ENCODE measurements at places on chromosomes 5 and 9.

- no peak for DNase-seq
Observed at GRCh38 chr5:38843665-38844064, 2.1 kb upstream of the OSMR start.

- no peak for DNase-seq
Observed at GRCh38 chr9:89886281-89886700, 281.5 kb downstream of the GADD45G start.

GRCh38 chr5:117494188-117494587 lies 919.6 kb upstream of the SEMA6A start:
- DNase-seq = no peak

DNA sequence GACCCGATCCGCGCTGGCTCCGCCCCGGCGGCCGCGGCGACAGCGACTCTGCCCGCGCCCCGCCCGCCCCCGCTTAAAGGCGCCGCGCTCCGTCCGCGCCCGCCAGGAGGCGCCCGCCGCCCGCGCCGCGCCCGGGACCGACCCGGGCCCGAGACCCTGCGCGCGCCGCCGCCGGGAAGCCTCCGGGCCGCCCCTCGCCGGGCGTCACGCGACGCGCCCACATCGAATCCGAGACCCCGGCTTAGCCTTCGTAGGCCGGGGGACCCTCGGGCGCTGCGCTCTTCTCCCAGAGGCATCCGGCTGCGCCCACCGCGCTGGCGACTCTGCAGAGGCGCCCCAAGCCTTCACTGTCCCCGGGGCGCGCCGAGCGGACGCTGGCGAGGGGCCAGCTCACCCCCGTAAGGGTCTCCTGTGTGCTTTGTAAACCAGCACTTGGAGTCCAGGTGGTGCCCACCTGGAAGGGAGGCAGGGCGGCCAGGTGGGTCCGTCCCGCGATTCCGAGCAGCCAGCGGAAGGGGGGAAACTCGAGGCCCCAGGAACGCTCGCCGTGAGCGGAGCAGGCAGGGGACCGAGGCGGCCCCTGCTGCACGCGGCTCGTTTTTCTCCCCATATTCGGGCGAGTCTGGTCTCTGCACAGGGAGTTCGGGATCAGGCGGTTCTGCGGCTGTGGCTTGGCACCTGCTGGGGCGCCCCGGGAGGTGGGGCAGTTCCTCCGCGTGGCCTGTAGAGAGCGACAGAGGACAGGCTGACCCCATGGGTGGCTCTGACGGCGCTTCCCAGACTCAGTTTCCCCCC lies 423 bp upstream of the ABCA2 start:
- peak; percentile 61 for DNase-seq

DNA sequence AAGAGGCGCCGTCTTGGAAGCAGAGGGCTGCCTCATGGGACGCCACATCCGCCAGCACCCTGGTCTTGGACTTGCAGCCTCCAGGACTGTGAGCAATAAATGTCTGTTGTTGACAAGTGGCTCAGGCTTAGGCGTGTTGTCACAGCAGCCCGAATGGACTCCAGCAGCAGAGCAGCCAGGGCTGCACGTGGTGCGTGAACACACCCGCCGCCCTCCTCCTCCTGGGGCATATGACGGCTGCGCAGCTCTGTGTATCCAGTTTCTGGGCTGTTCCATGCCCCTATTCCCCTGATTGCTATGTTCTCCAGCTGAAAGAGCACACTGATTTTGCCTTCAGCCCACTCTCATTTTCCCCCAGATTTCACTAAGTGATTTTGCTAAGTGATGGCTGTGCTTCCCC lies 36.0 kb upstream of the CLPTM1L start:
- no peak for DNase-seq

DNA sequence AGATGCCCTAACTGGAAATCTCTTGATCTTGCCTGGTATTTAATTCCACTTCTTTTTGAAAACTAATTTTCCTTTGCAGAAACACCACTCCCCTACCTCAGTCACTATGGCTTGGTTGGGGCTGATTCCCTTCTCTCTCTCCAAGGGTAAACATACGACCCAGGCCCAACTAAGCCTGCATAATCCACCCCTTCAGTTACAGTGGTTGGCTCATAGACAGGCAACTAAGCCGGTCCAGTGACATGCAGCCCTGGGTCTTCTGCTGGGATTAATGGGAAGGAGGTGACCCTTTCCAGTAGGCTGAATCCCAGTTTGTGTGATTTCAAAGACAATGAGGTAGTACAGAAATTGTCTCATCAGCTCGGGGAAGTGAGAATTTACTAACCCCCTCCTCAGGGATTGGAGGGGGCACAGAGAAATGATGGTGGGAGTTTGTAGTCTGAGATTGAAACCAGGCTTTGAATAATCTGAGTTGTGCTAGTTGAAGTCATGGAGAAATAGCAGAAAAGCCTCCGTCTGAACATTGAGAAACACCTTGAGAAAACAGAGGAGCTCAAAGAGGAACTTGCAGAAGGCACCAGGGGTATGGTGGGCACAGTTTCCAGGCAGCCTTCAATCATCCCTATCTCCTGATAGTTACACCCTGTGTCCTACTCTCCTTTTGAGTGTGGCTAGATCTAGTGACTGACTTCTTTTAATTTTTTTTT lies 148.9 kb downstream of the GCNT1 start:
- DNase-seq = no peak

DNA sequence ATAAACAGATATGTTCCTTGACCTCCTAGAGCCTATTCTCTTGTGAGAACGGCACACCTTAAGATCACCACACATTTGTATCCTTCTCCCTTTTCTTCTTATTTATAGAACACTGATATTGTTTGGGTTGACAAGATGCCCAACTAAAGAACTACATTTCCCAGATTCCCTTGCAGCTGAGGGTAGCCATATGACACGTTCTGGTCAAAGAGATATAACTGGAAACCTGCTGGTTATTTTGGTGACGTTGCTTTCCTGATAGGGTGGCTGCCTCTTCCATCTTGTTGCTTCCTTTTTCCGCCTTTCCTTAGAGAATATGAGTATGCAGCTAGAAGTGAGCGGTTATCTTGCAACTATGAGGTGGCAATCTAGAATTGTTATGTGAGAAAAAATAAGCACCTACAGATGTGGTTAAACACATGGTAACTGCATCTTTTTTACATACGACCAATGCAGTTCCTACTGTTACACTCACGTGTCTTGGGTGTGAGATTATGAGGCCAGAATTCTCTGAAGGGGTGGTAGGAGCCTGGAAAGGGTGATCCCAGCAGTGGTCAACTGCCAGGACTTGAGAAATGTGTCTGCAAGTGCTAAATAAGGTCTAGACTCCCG lies 72.9 kb downstream of the SEC61B start:
- no peak for DNase-seq

DNA sequence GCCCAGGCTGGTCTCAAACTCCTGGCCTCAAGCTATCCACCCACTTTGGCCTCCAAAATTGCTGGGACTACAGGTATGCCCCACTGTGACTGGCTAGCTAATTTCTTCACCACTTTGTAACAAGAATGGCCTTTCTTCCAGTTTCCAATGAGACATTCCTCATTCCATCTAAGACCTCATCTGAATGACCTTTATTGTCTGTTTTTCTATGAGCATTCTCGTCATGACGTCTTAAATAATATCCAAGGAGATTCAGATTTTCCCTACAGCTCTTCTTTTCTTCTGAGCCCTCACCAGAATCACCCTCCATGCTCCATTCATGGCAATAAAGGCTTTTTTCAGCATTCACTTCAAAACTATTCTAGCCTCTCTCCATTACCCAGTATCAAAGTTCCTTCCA lies 30.2 kb upstream of the STK32A start:
- DNase-seq = no peak

GRCh38 chr5:31962871-31963307 lies 211.2 kb downstream of the GOLPH3 start:
- no peak for DNase-seq

DNA sequence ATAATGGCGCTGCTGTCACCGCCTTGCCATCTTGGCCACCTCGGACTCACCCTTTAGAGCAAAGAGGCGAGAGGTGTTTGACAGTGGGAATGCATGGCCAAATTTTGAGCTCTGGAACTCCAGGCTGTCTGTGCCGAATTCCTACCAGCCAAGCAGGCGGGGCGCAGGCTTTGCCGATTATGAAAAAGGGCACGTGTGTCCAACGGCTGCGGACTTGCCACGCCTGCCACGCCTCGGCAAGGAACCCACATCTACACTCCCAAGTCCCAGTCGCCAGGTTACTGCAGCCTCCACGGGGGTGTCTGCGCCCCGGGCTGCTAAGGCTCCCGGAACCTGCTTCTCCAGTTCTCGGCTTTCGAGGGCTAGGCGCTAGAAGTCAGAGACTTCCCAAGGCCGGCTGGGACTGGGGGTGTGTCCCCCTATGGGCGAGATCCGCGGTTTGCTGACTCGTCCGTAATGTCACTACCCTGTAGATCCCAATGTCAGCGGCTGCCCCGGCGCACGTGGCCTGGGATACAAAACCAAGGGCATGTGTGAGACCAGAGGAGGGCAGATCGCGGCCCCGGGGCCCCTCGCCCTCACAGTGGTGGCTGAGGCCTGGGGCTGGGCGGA lies 2.8 kb downstream of the NPR3 start:
- no peak for DNase-seq

GRCh38 chr5:178499352-178499751 lies 90.8 kb downstream of the COL23A1 start:
- DNase-seq = no peak

DNA sequence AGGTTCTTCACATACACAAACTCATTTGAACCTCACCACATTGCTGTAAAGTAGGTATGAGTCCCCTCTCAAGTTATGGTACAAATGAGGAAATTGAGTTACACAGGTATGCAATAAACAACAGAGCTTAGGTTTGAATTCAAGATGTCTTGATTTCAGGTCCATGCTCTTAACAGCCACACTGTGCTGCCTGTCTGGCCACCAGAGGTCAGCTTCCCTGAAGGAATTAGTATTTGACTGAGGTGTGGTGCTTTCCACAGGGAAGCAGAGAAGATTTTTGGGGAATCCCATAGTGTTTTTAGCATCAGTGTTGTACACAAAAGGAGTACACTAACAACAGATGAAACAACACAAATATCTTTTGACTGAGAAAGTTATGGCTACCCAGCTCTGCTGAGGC lies 94.4 kb upstream of the ITGA1 start:
- DNase-seq = peak; percentile 20

- DNase-seq = no peak
Observed at GRCh38 chr5:137264041-137264440, 235.1 kb downstream of the SPOCK1 start.

- no peak for DNase-seq
Observed at GRCh38 chr5:113759505-113759904, 246.0 kb downstream of the YTHDC2 start.

DNA sequence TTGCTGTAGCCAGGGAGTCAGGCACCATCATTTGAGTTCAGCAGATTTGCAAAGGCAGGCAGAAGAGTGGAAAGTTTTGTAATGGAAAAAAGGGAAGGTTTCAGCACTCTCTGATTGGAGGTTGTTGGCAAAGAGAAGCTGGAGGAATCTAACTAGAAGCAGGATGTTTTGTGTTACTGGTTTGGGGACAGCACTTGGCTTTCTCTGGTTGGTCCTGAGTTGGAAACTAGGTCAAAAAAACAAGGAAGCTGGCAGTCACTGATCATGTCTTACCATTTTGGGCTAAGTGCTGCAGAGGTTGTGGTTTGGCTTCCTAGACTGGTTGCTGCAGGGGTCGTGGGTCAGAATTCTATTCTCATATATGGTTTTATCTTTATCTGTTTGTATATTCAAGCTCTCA lies 189.8 kb downstream of the DRD1 start:
- DNase-seq = no peak

GRCh38 chr5:37860206-37860605 lies 20.4 kb upstream of the GDNF start:
- no peak for DNase-seq

- DNase-seq = no peak
Observed at GRCh38 chr5:125326150-125326510, 579.7 kb upstream of the ZNF608 start.

DNA sequence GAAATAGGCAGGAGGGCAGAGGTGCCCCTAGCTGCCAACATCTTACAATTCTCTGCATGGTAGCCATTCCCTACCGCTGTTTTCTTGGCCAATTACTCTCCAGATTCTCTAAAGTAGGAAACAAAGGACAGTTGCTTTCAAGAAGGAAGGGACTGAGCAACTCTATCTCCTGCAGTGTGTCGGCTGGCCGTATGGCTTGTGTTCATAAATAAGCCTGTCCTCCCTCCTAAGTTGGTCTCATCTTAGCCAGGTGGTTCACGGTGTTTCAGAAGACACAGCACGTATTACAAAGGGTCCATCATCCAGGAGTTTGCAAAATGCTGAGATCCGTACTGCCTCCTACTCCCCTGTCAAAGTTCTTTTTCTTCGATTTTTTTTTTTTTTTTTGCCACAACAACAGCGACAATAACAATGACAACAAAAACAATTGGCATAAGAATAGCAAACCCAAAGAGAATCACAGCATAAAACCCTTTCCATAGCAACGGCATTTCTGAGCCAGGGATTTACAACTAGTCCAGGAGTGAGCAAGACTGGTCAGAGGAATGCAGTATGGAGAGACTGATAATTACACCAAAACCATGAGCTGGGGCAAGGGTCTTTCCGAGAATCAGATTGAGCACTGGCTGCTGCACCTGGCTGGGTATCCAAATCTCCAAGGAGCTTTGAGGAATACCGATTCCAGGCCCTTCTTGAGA lies 212.8 kb downstream of the SLIT3 start:
- no peak for DNase-seq

DNA sequence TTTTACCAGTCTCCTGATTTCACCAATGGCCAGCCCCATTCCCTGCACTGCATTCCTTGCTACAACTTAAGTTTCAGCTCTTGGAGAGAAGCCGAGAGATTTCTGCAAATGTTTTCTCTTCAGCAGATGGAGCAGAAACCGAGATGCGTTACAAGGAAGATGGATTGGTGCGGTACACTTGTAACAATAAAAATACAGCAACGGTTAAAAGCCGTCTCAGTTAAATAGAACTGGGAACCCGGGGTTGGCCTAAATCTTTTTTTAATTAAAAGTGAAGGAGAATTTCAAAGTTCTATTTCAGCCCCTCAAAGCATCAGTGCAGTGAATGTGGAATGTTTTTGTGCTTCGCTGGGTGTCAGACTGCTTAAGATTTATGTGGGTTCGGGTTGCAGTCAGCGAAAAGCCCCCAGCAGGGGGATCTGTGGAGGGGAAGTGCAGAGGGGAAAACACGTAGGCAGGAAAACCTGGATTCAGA lies 19.8 kb downstream of the BRINP1 start:
- DNase-seq = no peak

DNA sequence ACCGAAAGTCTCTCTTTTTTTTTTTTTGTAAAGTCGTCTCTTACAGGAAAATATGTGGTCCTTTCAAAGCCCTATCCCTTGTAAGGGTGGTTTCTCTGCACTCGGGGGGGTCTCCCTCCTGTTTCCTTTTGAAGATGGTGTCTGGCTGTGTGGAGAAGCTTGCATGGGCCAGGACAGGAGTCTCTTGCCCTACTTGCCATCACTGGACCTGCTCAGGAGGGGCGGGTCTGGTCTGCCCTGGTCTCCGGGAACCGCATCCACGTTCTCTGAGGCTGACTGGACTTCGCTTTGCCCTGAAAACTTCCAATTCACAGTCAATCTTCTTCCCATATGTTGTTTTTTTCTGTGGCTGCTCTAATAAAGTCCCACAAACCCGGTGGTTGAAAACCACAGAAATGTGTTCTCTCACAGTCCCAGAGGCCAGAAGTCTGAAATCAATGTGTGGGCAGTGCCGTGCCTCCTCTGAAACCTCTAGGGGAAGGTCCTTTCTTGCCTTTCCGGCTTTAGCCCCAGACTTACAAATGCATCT lies 92.9 kb upstream of the IER5L start:
- no peak for DNase-seq

- DNase-seq = no peak
Observed at GRCh38 chr9:124831642-124832364, 21.5 kb upstream of the WDR38 start.

All from CD4-positive, alpha-beta T cell treated with Interleukin-6 at 100 ng/mL for 8 hours (primary cell).